ENCODE measurements at places on chromosomes 2 and 18. TPM values are rescaled to one million over a fixed set of nuclear protein-coding genes. Genes with fewer than 3 reads are reported as not detected.

DNA sequence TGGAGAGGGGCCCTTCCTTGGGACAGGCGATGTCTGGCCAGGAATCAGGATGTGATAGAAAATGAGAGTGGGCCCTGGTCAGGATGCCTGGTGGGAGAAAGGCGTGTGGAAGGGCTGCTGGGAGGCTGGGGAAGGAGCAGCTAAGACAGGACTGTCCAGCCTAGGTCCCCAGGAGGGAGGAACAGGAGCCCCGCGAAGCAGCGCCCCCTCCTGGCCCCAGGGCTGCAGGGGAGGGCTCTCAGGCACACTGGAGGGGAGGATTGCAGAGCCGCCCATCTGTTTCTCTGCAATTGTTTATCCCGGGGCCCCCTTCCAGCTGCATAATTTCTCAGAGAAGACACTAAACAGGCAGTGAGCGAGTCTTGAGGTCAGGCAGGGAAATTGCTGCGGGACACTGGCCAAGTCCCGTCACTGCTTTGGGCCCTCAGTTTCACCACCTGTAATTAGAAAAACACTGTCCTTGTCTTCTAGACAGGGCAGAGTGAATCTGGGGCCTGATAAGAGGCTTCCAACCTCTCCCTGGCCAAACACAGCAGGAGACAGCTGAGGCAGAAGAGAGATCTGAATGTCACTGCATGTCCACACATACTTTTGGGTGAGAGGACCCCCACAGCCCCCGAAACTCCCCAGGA lies 3.9 kb upstream of the NPPC start:
- DNase-seq: peak; percentile 80

DNA sequence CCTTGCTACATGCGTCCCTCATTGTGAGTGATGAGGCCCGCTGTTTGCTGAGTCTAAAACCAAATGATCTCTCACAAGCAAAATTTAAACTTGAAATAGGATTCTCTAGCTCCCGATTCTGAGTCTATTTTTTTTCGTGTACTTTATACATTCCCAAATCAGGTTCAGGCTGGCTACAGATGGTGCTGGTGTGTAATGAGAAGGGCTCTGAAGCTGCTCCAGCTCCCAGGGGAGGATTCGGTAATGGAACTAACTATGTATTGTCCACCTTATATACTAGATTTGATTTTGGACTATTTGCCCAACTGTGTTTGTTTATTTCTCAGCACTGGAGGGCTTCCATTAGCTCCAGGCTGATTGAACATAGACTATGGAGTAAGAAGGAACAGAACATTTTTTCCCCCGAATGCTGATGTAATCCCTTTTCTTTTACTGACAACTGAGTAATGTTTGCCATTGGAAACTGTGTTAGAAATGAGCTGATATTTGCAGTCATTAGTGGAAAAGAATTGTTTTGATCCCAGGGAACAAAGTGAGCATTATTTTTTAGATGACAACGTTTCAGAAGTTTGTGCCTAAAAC lies 274.0 kb upstream of the FIGN start:
- DNase-seq: no peak

DNA sequence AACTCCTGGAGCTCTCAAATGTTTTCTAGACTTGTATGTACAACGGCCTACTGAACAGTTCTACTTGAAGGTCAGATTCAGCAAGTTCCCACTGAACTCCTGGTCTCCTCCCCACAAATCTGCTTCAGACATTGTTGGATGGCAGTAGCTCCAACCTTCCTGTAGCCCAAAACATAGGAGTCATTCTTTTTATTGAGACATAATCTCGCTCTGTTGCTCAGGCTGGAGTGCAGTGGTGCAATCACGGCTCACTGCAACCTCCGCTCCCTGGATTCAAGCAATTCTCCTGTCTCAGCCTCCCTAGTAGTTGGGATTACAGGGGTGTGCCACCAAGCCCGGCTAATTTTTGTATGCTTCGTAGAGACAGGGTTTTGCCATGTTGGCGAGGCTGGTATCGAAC lies 47.3 kb downstream of the QPCT start:
- no peak for DNase-seq

GRCh38 chr2:71070294-71071093 lies 2.0 kb downstream of the NAGK start:
- DNase-seq: no peak

GRCh38 chr2:65366595-65367125 lies 65.7 kb downstream of the SPRED2 start:
- DNase-seq: no peak

- DNase-seq: no peak
Measured at GRCh38 chr18:3083766-3084165, 70.8 kb upstream of the LPIN2 start.

GRCh38 chr2:59173325-59173724 lies 932.2 kb upstream of the FANCL start:
- no peak for DNase-seq

GRCh38 chr2:74002505-74003421 lies 18.1 kb downstream of the TET3 start:
- peak; percentile 93 for DNase-seq

- no peak for DNase-seq
Measured at GRCh38 chr2:440403-440740, 152.5 kb upstream of the ALKAL2 start.

DNA sequence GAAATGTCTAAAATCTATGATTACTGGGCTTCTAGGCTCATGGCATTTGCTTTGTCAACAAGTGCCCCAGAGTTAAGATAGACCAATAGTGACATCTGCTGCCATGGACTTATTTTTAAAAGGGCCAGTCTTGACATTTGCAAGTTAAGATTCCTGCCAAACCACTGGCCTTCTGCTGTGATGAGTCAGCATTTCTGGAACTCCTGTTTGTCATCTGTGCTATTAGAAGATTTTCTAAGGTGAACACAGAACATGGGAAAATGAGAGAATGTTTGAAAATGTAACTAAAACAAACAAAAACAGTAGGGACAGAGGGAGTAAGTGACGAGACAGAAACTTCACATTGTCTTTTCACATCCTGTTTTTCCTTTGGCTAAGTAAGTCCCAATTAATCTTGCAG lies 93.7 kb upstream of the WDR75 start:
- DNase-seq: no peak

GRCh38 chr2:58098254-58099095 lies 51.9 kb downstream of the VRK2 start:
- no peak for DNase-seq

DNA sequence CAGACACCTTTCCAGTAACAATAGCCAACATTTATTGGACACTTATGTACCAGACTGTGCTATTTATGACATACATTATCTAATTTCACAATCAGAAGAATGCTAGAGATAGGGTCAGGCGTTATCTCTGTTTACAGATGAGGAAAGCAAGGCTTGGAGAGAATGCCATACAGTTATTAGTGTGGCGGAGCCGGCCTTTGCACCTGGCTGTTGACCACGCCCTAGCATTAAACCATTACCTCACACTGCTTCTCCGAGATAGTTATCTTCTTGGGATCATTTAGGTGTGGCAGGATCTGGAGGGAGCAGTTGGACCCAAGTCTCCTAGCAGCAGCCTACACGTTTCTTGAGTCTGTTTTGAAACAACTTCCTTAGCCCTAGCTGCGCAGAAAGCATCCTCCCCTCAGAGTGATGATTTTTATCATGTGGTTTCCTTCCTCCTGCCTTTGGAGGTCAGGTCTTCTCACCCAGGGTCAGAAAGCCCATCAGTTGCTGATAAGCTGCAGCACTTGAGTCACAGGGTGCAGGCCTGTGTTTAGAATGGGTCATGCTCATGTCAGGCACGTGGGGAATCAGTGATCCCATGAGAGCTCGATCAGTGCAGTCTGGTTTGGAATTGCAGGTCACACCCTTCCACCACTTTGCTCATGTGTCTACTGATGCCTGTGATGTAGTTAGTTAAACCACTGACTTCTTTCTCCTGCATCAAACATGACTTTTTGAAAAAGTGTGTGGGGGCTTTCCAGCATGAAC lies 118.2 kb downstream of the SPTBN1 start:
- no peak for DNase-seq

DNA sequence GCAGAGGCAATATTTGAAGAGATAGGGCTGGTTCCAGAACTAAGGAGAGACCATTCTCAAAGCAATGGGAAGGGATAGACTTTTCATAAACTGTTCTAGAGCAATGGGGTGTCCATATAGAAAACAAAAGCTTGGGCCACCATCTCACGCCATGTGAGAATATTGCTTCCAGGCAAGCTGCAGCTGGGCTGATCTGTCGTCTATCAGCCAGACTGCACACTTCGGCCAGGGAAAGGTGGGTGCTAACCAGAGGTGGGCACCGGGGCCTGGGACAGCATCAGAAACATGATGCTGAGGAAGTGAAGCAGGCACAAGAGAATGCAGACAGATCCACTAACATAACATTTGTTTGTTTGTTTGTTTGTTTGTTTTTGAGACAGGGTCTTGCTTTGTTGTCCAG lies 43.7 kb downstream of the MYO7B start:
- no peak for DNase-seq

DNA sequence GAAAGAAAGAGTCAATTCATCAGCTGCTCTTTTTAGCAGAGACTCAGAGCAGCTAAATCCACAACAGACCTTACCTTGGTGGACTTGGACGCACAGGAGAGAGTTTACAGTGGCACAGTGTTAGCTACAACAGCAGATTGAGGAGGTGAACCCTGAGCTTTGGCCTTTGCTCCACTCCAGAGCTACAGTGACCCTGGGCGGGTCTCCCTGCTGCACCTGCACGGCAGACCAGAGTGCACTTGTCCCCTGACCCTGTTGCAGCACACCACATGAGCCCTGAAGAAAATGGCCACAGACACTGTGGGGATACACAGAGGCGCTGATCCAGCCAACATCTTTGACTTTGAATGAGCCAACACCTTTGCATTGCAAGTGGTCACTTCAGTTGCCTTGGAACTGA lies 11.0 kb downstream of the SLC19A3 start:
- DNase-seq: no peak

Gene LOXHD1
- total RNA-seq: 0.35 TPM

Gene OTX1
- total RNA-seq: not detected

Gene NEDD4L
- total RNA-seq: 55.9 TPM

Gene CRYBA2
- total RNA-seq: not detected

Gene CMPK2
- 3.4 TPM for total RNA-seq

Gene GPR39
- not detected for total RNA-seq
